Renal cortical epithelial cell (primary cell): ENCODE measurements at places on chromosomes 16 and 17.
A peak's percentile ranks its signal among the peaks of the same experiment; 100 is the strongest.

- DNase-seq = no peak
Observed at GRCh38 chr16:15418206-15418605, 16.2 kb upstream of the BMERB1 start.

DNA sequence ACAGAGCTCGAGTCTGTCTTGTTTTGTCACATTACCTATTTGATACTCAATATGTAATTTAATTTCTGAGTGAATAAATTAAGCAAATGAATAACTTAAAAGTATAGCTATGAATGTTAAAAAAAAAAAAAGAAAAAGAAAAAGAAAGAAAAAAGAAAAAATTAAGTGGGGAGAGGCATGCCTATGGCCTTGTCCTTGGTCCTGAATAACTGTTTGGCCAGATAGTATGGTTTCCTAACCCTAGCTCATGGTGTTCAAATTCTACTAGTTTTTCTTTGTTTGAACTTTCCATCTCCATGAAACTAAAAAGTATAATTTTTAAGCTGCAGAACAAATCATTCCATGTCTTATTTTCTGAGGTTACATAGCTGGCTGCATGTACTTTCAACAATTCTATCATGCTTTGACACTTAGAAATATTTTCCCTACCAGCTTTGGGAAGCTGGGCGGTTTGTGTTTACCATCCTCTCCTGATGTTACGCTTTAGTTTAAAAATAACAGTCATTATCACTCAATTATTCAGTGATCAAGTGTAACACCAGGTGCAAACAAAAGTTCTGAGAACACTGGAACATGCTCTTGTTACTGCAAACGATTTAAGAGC is 31.8 kb downstream of the TOX3 start:
- DNase-seq = no peak

GRCh38 chr17:78329263-78330059 is 30.4 kb downstream of the SOCS3 start:
- peak; percentile 59 for DNase-seq

DNA sequence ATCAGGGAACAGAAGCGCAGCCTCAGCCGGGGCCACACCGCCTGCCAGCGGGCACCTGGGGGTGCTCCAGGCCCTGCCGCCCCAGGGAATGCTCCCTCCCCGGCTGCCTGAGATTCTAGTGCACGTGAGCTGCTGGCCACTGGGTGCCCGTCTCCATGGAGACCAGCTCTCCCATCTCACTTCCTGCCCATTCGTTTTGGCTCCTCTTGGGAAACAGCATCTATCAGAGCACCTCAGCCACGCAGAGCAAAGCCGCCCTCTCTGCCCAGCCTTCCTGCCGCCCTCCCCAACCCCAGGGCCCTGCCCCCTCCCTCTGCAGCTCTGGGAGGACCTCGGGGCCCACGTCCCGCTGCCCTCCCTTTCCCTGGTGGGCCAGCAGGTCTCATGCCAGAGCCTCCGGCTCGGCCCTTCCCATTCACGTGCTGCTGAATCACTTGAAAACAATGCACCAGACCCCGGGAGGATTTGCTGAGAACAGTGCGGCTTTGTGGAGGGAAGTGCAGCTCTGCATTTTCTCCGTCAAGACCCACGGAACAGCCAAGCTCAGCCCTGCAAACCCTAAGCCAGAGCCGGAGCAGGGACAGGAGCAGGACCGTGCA is 19.4 kb downstream of the CEP295NL start:
- DNase-seq = peak; percentile 93

GRCh38 chr17:51000835-51001638 is 119.6 kb downstream of the SPAG9 start:
- DNase-seq = peak; percentile 76

DNA sequence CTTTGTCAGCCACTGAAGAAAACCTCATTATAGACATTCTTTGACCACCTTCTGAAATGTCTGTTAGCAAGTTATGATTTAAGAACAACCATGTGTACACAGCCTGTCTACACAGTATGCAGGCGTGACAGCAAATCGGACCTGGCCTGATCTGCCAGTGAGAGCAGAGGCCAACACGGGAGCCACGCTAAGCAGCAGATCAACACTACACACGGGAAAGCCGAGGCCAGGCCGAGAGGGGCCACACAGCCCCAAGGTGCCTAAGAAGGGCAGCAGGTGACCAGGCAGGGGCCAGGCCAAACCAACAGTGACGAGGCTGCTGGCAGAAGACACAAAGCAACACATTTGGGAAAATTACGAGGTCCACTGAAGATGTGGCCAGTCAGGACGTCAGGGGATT is 16.3 kb upstream of the FAAP100 start:
- no peak for DNase-seq

- no peak for DNase-seq
Observed at GRCh38 chr16:57765160-57765728, 29.7 kb downstream of the KATNB1 start.

- DNase-seq = no peak
Observed at GRCh38 chr16:59701963-59702930, 968.1 kb upstream of the GOT2 start.

DNA sequence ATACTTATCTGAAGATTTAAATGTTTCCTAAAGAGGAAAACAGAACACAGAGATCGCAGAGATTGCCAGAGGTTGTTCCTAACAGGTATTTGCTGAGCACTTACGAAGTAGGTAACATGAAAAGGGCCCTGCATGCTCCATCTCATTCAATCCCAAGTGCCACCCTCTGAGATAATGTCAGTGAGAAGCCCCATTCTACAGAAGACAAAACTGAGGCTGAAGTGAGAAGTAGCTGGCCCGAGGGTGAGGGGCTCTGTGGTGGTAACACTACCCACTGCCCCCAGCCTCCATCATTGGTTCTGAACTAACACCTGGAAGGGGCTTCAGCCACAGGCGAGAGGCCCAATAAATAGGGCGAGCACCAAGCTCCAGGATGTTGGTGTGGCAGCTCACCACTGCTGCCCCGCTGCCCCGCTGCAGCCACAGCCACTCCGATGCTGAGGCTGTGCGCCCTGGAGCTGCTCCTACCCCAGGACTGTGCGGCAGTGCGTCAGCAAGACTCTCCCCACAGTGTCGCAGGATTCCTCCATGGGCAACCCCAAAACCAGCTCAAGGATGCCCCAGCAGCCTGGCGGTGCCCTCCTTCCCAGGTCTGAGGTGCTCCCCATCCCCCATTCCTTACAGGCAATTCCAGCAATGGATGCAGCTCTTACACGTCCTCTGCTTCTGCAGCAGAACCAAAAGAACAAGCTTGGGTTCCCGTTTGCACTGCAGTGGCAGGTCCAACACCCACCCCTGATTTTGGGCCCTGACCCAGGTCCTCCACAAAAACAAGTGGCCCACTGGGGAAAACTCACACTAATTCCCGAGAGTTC is 10.3 kb downstream of the FLCN start:
- no peak for DNase-seq

- DNase-seq = peak; percentile 47
Observed at GRCh38 chr17:18259621-18260331, 686 bp upstream of the MIEF2 start.

DNA sequence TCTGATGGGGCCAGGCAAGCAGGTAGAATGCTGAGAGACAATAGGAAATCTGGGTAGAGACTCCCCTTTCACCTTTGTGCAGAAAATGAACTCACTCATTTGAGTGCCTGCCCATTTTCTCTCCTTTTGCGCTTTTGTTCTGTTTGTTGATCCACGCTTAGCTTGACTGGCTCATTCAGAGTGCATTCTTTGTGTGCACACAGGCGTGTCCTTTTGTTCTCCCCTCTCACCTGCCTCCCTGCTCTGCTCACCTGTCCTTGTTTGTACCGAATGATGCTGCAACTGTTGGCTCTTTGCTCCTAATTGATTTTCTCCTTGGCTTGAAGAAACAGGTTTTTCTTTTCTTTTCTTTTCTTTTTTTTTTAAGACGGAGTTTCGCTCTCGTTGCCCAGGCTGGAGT is 15.8 kb downstream of the PGS1 start:
- peak; percentile 29 for DNase-seq

- DNase-seq = no peak
Observed at GRCh38 chr17:40598619-40599467, 33.6 kb upstream of the CCR7 start.

- peak; percentile 99 for DNase-seq
Observed at GRCh38 chr16:75340741-75341491, 89.5 kb upstream of the BCAR1 start.

GRCh38 chr16:5228369-5228768 is 130.8 kb upstream of the EEF2KMT start:
- no peak for DNase-seq

DNA sequence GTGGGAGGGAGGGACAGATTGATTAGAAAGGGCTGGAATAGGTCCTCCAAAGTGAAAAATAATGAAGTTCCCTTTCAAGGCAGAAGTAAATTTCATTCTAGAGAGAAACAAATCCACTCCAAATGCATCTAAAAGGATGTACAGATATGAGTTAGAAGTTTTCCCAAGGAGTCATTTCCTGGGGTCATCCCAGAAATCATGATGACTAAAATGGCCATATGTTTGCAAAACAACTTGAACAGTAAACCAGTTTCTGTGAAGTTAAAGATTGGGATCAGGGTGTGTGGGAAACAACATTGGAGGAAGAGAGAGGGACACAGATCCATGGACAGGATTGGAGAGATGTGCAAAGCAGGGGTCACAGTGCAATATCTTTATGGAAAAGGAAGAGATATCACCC is 32.5 kb upstream of the ARHGAP44 start:
- no peak for DNase-seq

DNA sequence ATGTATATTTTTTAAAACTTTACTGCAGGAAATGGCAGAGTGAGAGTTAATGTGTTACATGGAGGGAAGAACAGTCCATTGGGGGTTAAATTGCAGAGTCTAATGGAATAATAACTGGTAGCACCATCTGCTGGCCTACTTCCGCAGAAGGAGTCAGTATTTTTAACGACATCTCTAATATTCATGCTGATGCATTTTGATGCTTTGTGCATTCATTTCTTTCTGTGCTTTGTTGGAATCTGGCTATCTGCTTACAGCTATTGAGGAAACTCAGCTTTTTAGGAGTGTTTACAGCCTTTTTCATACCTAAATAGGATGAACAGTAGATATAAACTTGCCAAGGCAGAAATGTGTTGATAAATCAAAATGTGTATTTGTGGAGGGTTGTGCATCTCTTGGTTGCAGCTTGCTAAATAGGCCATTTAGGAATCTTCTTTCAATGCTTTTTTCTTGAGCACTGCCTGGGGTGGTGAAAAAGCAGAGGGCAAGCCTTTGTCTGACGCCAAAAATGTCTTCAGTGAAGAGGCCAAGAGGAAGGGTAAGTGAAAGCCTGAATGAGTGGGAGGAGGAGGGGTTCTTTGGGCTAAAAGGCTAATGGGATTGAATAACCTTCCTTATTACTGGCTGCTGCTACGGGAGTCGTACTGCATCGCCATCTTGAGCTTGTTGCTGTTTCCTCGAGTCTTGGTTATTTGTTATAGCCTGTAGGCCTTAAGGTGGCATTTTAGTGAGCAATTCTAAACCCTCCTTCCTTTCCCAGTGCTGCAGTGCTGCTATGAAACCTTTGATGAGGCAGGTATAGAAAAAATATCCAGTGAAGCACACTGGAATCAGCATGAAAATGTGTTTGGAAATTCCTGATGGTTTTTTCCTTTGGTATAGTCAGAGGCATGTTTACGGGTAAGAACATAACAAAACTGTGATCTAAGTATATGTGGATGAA is 153.3 kb downstream of the CHD9 start:
- DNase-seq = peak; percentile 90

DNA sequence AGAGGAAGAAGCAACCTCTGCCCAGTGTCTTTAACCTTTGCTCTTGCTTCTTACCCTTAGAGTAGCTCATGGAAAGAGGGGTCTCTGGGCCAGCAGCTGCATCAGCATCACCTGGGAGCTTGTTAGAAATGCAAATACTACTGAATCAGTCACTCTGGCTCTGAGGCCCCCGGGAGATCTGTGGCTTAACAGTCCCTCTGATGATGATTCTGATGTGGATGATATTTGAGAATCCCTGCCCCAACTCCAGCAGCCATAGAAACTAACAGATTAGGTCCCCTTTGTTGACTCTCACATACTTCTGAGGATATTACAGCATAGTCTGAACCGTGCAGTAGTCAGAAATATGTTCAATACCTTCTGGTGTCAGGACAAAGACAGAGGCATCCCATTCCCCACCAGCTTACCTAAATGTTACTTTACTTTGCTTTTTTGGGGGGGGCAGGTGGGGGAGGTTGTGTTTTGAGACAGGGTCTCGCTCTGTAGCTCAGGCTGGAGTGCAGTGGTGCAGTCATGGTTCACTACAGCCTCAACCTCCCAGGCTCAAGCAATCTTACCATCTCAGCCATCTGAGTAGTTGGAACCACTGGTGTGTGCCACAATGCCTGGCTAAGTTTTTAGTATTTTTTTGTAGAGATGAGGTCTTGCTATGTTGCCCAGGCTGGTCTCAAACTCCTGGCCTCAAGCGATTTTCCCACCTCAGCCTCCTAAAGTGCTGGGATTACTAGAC is 220.1 kb downstream of the CCDC182 start:
- DNase-seq = no peak
